Activated T-cell treated with anti-CD3 and anti-CD28 coated beads for 24 hours (primary cell): ENCODE measurements at places on chromosomes 2 and 18.
A peak's percentile ranks its signal among the peaks of the same experiment; 100 is the strongest.

DNA sequence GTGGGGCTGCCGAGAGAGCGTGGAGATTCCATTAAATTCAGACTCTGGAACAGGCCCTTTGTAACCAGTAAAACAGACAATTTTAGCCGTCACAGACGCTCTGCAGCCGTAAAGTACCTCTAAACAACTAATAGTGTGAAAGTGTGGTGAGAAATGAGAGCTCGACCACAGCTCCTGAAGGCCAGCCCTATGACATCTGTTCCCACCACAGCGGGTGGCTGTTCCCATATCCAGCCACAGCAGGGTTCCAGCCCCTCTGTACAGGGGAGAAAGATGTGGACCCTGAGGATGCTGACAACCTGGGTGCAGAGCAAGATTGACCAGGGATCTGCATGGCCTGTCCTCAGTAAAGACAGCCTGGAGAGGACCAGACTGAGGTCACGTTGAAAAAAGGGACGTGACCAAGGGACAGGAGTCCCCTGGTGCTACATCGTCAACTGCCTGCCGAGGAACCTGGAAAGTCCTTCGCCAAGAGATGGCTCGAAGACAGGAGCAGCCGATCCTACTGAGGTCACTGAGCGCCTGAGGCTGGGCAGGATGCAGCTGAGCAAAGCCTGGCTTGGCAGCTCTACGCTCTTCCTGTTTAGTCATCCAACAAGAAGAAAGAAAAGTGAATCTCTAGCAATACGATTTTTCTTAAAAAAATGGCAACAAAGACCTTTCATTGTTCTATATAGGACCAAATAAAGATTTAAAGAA, 831.7 kb downstream of the RNF144A start:
- DNase-seq: no peak

GRCh38 chr18:6055711-6056110, 160.4 kb upstream of the TMEM200C start:
- no peak for DNase-seq

DNA sequence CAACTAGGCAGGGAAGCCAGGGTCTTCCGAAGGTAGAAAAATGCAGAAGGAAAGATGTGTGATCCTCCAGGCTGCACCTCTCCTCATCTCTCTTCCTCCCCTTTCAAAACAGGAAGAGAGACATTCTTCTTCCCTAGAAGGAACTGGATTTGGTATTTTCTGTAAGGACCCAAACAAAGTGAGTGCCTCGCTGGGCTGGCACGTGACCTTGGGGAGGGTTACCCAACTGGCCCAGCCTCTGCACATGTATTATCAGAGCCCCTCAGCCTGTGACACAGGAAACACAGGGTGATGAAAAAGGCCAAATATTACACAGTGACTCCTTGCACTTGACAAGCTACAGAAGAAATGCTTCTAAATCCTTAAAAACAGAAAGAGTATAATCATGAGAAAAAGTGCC, 2.3 kb downstream of the HJURP start:
- DNase-seq: no peak

DNA sequence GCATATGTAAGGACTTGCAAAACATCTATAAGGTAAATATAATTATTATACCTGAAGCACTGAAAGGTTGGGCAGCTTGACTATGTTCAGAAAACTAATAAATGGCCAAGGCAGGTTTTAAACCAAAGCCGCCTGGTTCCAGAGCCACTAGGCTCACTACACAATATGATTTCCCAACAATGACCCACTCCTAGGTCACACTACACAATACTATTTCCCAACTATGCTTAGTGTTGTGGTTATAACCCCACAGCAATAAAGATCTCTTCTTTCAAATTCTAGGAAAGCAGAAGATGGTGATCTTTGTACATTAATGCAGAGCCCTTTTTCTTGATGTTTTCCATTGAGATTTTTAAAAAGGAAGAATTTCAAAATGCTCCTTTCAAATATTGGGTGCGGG, 180.4 kb downstream of the CYRIA start:
- DNase-seq: no peak

DNA sequence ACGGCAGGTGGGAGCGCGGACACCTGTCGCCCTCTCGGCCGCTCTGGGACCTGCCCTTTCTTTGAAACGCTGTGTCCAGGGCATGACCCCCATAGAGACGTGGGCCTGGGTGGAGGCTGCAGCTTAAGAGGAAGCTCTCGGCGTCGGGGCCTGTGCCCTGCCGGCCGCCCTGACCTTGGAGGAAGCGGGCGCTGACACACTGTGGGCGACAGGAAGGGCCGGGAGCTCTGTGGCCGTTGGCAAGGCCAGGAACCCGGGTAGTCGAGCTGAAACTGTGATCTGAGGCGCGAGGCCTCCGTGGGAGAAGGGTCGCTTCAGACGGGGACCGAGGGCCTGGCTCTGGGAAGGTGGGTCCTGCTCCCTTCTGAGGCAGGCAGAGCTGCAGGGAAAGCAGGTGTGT, 28.2 kb downstream of the KCNG2 start:
- no peak for DNase-seq

DNA sequence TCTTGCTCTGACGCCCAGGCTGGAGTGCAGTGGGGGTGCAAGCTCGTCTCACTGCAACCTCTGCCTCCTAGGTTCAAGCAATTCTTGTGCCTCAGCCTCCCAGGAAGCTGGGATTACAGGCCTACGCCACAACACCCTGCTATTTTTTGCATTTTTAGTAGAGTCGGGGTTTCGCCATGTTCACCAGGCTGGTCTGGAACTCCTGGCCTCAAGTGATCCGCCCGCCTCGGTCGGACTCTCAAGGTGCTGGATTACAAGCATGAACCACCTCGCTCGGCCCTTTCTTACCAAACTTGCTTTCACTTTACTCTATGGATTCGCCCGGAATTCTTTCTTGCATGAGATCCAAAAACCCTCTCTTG, 3.1 kb upstream of the FZD5 start:
- DNase-seq: no peak

- no peak for DNase-seq
Measured at GRCh38 chr2:176163672-176164056, 6.6 kb downstream of the HOXD3 start.

GRCh38 chr2:203327582-203327900, 653 bp upstream of the ABI2 start:
- no peak for DNase-seq

GRCh38 chr2:109482361-109482861, 131.4 kb downstream of the SEPTIN10 start:
- no peak for DNase-seq

DNA sequence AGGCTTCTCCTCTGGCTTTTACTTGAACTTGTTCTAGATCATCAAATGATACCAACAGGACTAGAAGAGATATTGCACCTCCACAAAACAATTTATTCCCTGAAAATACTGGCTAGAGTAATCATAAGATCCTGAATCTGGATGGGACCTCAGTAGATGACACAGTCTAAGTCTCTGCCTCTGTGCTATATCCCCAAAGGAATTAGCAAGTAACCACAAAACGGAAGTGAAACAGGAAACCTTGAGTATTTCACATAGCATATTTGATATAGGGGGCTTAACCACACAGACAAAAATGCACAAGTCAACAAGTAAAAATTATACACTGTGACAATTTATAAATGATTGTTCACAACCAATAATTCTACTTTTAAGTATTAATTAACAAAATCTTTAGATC, 456.9 kb upstream of the TNP1 start:
- DNase-seq: no peak

DNA sequence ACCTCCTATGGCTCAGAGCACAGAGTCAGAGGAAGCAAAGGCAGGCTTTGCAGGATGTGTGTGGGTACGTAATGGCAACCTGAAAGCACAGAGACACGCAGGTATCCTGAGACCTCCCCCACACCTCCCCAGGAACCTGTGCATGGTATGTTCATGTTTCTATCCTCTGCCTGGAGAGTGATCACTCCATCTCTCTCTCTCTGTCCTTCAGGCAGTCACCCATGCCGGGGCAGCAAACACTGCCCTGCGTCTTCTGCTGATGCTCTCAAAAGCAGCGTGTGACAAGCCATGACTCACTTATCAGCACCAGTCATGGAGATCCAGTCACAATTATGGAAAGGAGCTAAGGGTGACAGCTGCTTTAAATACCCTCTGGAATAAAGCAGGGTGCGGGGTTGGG, 52.7 kb downstream of the PDCL3 start:
- DNase-seq: no peak

- DNase-seq: peak; percentile 26
Measured at GRCh38 chr2:24919037-24919505, 966 bp downstream of the ADCY3 start.

- no peak for DNase-seq
Measured at GRCh38 chr2:182647499-182647787, 68.6 kb upstream of the DNAJC10 start.

GRCh38 chr2:219399716-219400478, 12.2 kb upstream of the DNPEP start:
- DNase-seq: no peak

GRCh38 chr2:134097740-134098139, 156.1 kb upstream of the MGAT5 start:
- DNase-seq: no peak

GRCh38 chr2:217353591-217353990, 493.7 kb upstream of the TNP1 start:
- no peak for DNase-seq

GRCh38 chr2:169438466-169439072, 40.7 kb upstream of the BBS5 start:
- no peak for DNase-seq

DNA sequence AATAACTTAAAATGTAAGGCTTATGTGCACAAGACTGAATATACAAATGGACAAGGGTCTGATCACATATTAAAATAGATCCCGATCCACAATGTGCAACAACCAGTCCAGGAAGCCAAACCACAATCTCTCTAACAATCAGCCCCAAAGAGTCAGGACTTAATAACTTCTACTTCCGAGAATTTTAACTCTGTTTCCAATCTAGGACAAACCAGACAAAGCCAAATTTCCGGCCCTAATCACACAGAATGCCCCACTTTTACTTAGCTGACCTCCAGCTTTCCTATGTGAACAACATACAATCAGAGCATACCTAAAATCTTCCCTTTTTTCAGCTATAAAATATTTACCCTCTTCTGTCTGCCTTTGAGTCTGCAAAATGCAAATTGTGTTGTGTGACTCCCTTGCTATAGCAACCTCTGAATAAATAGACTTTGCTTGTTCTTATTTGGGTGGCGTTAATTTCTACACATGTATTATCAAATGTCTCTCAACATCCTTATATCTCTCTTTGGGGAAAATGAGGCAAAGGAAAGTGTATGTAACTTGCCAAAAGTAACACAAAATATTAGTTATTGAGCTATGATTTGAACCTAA, 381.9 kb upstream of the MC4R start:
- DNase-seq: no peak

- no peak for DNase-seq
Measured at GRCh38 chr2:31811482-31811881, 199.3 kb downstream of the MEMO1 start.

DNA sequence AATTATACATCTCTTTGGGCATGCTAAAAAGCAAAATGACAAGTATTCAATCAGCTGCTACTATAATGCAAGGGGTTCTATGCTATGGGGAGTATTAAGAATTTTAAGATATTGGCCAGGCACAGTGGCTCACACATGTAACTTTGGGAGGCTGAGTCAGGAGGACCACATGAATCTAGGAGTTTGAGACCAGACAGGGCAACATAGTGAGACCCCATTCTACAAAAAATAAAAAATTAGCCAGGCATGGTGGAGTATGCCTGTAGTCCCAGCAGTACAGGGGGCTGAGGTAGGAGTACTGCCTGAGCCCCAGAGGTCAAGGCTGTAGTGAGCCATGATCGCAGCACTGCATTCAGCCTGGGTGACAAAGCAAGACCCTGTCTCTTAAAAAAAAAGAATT, 5.5 kb upstream of the KIAA2012 start:
- DNase-seq: no peak

DNA sequence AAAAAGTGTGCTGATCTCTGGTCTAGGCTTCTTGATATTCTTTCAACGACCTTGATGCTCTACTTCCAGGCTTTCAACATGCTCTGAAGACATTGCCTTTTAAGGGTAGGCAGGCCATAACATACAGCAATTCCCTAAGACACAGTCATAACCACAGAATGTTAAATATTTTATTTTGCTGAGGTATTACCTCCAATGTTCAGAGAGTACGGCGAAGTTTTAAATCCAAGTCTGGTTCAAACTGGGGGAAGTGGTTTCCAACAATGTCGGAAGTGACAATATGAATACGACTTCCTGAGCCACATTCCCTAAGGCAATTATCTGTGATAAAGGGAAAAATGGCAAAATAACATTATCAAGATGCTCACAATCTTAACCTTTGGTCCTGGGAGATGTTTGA, 1077.9 kb upstream of the PIK3C3 start:
- no peak for DNase-seq

GRCh38 chr2:241764275-241765241, 12.1 kb upstream of the GAL3ST2 start:
- no peak for DNase-seq

DNA sequence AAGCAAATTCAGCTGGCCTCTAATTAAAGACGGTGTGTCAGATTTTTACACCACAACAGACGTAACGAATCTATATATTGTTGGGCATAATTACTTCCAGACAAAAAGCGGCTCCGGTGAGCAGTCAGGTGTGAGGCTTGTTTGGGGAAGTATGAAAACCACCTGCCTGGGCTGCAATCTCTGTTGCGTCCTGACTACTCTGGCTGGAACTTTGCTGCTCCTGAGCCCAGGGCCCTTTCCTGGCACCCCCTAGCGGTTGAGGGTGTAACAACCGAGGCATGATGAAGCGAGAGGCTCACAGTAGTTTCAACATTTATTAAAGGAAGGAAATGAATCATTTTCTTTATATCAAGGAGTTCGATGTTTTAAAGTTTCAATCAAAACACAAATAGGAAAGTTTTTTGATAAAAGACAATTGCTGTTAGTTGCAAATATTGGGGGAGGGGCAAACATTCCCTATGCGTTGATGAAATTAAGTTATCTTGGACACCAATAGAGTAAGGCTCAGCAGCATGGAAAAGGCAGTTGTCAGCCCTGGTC, 10.6 kb upstream of the ITGB6 start:
- peak; percentile 55 for DNase-seq

- DNase-seq: no peak
Measured at GRCh38 chr2:28904802-28905457, 10.5 kb downstream of the WDR43 start.

DNA sequence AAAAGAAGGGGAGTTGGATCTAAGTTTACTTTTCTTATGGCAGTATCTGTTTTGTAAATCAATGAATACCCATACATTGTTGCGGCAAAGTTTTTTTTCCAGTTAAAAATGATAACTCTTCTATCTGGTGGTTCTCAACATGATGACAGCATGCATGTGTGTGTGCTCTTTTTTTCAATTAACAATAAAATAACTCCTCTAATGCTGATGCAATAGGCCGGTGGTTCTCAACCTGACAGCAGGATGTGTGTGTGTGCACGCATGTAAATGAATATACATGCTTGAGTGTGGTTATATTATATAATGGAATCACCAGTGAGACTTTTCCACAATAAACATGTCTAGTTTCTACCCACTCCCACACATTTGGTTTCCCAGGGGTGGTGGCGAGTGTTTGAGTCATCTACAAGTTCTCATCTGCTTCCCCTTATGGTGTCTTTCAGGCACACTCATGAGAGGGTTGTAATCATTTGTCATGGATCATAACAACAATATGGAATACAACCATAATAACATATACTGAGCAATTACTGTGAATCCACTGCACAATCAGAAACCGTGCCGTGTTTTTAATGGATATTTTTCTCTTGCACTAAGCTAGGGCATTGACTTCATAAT, 31.2 kb downstream of the PARD3B start:
- no peak for DNase-seq

- no peak for DNase-seq
Measured at GRCh38 chr18:27996801-27997272, 180.1 kb downstream of the CDH2 start.
